ENCODE measurements at places on chromosomes 7 and 10. TPM values are rescaled to one million over a fixed set of nuclear protein-coding genes. Genes with fewer than 3 reads are reported as not detected.

DNA sequence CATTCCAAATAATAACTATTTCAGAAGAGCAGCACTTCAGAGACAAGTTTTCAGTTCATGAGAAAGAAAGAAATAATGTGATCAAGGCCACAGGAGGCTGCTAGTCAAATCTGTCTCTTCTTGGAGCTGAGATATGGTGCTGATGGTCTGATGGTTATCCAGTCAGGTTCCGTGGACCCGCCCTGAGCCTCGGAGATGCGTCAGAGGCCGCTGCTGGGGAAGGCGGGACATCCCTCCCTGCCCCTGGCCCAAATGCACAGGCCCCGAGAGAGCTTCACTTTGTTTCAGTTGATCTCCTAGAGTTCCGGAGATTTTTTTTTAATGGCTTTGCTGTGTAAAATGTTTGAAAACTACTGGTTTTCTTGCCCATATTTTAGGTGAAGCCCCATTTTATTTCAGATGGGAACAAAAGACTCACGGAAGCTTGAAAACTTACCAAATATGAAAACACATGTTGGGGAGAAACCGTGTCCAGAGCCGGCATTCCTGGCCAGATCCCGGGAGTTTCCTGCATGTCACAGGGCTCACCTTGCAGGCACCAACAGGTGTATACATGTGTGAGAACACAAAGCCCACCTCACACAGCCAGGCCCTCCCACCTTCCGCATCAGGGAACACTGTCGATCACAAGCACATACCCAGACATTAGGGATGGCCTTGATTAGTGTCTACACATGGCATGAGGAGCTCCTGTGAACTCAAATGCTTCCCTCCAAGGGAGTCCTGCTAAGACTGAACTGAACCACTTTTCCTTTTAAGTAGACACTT is 499.0 kb downstream of the TCERG1L start:
- no peak for DNase-seq

DNA sequence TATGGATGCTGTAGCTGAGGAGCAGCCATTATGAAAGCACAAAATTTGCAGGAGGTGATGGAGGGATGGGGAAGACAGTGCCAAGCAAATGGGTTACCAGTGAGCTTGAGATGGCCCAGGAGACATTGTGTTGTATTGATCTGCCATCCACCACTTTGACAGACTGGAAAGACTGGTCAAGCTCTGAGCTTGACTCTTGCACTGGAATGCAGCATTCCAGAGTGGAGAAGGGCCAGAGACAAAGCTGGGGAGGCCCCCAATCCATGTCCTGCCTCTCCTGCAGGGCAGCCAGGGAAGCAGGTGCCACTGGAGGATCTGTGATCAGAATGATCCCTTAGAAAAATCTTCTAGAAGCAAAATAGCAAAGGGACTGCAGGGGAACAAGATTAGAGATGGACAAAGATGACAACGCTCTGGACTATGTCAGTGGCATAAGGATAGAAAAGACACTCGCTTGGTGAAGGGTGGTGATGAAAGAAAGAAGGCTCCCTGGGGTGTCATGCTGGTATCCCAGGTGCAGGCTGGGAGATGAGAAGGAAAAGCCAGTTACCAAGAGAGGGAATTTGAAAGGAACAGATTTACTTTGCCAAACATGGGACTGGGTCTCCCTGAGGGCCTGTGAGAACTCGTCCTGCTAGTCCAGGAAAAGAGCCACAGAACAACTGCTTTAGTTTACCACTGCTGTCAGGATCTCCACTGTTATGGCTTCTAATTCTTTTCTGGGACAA is 5.0 kb downstream of the GSDME start:
- no peak for DNase-seq

- DNase-seq: no peak
Observed at GRCh38 chr10:37269554-37270256, 144.3 kb downstream of the ANKRD30A start.

GRCh38 chr10:80658068-80658467 is 120.4 kb downstream of the SH2D4B start:
- DNase-seq: no peak

GRCh38 chr7:151038951-151039849 is 9.1 kb upstream of the ASIC3 start:
- no peak for DNase-seq

- no peak for DNase-seq
Observed at GRCh38 chr7:2069472-2069860, 163.3 kb downstream of the MAD1L1 start.

GRCh38 chr7:77309714-77310220 is 106.4 kb downstream of the GSAP start:
- no peak for DNase-seq

DNA sequence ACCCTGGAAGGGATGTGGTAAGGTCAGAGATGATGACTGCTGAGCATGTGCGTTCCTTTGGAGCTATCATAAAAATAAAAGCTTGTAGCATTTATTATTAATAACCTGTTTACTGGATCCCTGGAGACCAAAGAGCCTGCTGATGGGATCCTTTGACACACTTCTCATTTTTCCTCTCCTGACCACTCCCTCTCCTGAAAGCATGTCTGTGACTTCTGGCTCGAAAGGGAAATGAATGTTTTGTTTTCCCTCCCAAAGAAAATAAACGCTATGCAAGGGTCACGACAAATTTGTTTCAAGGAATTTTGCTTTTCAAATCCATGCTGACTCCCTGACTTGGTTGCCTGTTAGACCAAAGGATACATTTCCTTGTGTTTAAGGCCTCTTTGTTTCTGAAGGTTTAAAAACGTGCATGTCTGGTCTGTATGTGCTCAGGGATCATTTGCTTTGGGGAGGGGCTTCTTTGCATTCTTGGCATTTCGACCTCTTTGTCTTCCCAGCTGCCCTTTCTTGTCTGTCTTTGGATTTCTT is 185.1 kb upstream of the AGK start:
- no peak for DNase-seq

DNA sequence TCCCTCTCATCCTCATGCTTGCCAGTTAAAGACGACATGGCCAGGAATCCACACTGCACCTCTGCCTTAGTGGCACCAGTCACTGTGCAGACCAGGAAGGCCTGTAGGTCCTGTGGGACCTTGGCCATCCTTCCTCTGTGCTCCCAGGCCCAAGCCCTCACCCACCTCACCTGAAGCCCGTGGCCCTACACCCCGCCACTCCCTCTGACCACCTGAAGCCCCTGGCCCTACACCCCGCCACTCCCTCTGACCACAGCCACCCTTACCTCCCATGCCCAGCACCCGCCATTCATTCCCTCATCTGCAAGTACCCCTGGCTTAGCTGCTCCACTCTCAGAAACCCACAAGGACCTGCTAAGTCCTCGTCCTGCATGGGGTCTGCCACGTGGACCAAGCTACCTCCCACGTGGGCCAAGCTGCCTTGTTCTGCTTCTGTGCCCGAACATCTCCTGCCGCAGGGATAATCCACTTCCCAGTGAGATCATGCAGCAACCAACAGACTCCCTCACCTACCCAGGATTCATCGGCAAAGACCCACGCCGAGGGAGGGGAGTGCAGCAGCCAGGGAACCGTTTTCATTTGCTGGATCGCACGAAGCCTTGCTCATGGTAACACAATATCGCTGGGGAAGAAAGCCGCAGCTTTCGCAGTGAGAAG is 151.2 kb downstream of the TCERG1L start:
- no peak for DNase-seq

Gene MCM10
- 10.6 TPM for polyA plus RNA-seq

Gene CPA5
- polyA plus RNA-seq: 1.4 TPM

Gene ATRNL1
- polyA plus RNA-seq: 5.6 TPM

Gene AKR1C4
- not detected for polyA plus RNA-seq
